GM12891 (cell line): ENCODE measurements at places on chromosomes 12 and 14.

DNA sequence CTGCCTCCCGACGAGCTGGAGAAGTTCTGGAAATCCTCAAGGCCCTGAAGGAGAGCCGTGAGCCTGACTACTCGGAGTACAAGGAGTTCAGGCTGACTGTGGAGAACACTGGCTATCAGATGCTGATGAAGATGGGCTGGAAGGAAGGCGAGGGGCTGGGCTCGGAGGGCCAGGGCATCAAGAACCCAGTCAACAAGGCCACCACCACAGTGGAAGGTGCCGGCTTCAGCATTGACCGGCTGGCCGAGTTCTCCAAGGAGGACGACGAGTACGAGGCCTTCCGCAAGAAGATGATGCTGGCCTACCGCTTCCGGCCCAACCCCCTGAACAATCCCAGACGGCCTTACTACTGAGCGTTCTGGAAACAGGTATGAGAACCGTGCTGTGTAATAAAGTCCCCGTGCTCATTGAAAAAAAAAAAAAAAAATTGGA, 366.1 kb upstream of the ATXN7L3B start:
- no peak for DNase-seq

GRCh38 chr12:130339951-130340350, 2.3 kb downstream of the PIWIL1 start:
- DNase-seq = no peak

- no peak for DNase-seq
Measured at GRCh38 chr12:14403293-14403692, 37.8 kb downstream of the ATF7IP start.

- no peak for DNase-seq
Measured at GRCh38 chr14:104968153-104968527, 10.0 kb downstream of the AHNAK2 start.

DNA sequence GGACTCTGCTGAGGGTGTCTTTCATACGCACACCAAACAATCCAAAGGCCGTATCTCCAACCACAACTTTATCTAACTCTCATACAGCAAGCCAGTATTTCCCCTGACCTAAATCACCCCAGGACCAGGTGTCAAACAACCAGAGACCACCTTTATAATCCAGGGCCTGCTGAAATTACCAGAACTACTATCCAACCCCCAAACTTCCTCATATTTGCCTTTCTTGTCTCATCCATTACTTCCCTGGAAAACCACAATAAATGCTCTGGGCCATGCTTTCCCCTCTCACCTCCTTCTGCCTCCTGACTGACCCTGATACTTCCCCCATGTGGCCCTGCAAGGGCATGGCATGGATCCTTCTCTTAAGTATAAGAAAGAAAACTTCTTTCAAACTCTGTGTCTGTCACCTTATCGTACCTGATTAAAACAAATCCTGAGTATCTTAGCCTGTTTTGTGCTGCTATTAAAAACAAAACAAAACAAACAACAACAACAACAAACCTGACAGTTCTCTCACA, 44.7 kb upstream of the CRACR2A start:
- no peak for DNase-seq

DNA sequence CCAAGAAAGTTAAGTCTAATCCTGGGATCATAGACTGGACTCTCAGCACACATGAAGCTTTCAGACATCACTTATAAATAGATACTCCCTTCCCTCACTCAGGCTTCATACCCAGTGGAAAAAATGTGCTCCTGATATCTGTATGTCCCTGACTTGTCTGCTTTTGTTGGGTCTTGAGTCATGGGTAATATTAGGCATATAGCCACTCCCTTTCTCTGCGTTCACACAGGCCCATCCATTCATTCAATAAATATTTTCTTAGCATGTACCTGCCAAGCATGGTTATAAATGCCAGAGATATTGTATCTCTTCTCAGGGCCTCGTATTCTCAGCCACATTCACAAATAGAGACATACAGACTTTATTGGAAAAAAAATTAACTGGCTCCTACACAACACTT, 43.5 kb downstream of the COX16 start:
- DNase-seq = no peak

DNA sequence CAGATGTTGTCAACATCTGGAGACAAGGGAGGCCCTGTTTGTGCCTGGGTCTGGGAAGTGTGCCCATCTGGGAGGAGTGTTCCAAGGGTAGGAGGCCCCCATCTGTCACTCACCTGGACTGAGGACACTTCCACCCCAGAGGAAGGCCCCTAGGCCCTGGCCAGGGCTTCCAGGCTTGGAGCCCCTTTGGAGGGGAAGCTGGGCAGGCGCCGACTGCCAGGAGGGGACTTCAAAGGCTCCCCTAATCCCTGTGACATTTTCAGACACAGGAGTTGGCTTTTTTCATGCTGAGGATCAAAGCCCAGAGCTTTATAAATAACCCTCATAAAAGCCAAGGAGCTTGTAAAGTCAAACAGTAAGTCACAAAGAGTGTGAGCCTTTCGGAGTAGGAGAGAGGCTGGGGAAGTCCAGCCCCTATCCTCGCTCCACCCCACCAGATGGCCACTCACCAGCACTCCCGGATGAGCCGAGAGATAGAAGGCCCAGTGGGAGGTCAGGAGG, 17.6 kb upstream of the FAM222A start:
- DNase-seq = no peak

GRCh38 chr14:101018561-101019290, 115.2 kb upstream of the RTL1 start:
- no peak for DNase-seq

- no peak for DNase-seq
Measured at GRCh38 chr14:77032491-77032843, 4.0 kb upstream of the IRF2BPL start.

- no peak for DNase-seq
Measured at GRCh38 chr12:107306141-107306659, 212.9 kb upstream of the CRY1 start.

GRCh38 chr14:20499108-20499507, 6.2 kb upstream of the RNASE10 start:
- no peak for DNase-seq

DNA sequence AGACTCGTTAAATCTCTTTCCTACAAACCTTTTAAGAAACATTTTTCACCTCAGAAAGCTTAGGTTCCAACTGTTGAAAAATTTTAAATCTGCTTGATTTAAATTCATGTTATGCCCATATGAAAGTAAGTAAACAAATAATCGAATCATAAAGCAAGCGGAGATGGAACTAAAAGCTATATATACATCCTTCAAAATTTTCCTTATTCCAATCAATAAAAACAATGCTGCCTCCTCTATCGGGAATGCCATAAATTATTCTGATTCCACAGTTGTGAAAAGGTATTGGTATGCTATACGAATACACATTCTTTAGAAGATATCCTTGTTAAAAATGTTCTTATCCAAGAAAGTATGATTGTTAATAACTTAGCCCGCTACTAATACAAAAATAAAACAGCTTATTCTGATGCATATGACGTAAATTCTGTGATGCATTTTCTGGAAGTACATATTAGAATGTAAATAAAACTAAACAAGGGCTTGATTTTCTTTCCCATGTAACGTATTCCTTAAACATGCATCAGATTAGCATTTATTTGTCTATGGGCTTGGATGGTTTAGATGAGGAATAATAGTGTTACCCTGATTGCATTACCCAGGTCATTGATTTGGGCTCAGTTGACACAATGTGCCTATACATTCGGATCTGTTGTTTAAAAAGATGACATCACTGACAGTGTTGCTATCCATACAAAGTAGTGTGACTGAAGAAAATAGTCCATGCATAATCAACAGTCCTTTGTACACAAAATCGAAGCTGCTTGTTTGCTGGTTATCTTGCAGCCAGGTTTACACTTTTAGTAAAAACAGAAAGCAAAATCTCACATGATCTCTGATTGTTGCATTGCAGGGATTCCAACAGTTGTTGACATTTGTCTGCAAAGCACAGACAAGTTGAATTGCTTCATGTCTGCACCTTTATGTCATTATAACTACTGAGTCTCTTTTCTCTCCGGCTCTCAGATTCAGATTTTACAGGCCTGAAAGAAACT, 656 bp upstream of the DTD2 start:
- no peak for DNase-seq

DNA sequence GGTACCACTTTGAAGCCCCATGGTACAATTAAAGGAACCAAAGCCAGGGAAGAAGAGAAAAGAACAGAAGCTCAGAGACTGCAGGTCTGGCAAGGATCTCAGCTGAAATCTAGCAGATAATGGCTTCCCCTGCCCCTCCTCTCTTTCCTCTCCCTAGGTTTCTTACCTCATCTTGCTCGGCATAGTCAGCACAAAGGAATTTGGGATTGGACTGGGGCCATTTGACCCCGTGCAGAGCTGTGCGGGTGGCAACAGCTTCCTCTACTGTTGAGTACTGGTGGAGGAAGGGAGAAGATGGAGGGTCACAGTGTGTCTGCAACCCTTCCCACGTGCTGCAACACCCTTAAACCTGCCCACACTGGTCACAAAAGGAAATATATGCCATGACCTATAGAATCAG, 4.7 kb upstream of the CDH24 start:
- no peak for DNase-seq
